ENCODE measurements at places on chromosomes 1 and 21.

GRCh38 chr1:48652334-48652733, 124.4 kb downstream of the BEND5 start:
- no peak for DNase-seq

DNA sequence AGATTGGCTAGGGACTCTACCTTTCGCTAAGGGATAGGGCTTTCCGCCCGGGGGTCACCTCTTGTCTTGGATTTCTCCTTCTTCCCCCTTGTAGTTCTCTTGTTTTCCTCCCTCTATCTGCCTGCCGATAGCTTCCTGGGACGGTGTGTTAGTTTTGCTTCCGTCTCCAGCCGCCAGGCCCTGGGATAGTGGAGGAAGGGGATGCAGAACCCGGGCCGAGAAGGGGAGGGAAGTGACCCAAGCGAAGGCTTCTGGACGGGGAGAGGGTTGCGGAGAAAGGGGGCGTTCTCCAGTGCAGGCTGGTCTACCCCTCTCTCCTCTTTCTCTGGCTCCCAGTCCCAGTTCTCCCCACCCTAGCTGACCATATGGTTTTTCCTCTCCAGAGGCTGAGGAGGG, 871 bp downstream of the TUFT1 start:
- no peak for DNase-seq

GRCh38 chr1:158020259-158020885, 26.9 kb downstream of the KIRREL1 start:
- no peak for DNase-seq

DNA sequence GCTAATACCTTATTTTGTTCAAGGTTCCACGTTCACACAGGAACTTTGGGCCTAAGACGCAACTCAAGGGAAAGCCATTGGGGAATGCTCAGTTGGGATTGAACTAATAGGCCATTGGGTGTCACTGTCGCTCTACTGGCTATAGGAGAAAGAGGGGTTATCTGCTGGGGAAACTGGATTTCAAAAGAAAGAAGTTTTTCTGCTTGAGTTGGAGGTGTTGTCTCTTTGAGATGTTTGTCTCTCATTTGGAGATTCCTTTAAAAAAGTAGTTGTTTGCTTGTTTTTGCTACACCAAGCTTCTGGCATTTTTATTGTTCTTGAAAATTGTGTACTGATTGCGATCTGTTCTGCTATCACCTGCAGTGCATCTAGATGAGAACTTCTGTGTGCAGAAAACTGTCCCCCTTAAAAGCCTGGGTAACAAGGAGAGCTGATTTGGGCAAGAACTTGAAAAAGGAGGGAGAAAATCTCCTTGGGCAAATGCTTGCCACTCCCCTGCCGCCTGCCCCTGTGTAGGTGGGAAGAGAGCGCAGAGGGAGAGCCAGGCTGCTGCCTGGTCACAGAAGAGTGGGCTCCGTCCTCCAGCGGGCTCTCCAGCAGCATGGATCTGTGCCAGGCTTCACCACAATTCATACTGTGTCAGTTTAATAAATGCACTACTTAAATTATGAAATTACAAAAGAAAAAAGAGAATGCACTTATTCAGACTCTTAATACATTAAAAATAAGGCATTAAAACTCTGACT, 39.9 kb downstream of the PEX14 start:
- no peak for DNase-seq

GRCh38 chr1:192941722-192942411, 117.3 kb downstream of the UCHL5 start:
- DNase-seq: no peak

- no peak for DNase-seq
Observed at GRCh38 chr21:14487490-14488432, 58.4 kb downstream of the SAMSN1 start.

DNA sequence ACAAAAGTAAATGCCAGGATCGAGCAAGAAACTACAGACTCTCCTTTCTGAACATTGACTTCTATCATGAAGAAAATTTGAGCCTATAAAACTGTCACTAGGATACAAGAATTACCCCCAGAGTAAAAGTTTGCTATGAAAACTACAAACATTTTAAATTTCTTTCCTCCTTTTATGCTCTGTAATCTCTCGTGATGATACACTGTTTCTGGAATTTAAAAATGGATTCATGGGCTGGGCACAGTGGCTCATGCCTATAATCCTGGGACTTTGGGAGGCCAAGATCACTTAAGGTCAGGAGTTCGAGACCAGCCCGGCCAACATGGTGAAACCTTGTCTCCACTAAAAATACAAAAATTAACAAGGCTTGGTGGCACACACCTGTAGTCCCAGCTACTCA, 181.3 kb downstream of the ZNF281 start:
- no peak for DNase-seq

DNA sequence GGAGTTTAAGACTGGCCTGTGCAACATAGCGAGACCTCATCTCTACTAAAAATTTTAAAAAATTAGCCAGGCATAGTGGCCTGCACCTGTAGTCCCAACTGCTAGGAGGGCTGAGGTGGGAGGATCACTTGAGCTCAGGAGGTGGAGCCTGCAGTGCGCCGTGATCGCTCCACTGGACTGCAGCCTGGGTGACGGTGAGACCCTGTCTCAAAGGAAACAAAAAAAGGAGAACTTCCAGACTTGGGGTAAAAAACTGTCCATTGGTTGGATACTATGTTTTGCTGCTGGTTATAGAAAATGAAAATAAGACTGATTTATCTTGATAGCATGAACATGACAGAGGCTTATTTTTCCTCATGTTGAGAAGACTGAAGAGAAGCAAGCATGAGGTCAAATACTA, 79.4 kb downstream of the WDR4 start:
- DNase-seq: no peak

DNA sequence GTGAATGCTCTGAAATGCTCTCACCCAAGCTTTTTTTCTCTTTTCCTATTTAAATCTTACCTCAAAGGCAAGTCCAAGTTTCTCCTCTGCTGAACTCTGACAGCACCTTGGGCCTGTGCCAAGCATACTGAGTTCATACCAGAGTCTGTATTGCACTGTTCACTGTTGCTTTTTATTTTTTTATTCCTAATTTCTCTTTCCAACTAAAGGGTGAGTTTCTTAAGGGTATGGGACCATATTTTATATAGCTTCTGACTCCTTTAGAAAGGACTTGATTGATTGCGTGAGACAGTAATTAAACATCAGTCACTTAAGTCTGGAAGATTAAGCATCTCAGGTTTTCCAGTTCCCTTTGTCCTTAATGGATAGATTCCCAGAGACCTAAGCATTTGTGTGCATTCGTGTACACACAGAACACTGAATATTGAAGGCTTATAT, 69.9 kb downstream of the CACHD1 start:
- no peak for DNase-seq

DNA sequence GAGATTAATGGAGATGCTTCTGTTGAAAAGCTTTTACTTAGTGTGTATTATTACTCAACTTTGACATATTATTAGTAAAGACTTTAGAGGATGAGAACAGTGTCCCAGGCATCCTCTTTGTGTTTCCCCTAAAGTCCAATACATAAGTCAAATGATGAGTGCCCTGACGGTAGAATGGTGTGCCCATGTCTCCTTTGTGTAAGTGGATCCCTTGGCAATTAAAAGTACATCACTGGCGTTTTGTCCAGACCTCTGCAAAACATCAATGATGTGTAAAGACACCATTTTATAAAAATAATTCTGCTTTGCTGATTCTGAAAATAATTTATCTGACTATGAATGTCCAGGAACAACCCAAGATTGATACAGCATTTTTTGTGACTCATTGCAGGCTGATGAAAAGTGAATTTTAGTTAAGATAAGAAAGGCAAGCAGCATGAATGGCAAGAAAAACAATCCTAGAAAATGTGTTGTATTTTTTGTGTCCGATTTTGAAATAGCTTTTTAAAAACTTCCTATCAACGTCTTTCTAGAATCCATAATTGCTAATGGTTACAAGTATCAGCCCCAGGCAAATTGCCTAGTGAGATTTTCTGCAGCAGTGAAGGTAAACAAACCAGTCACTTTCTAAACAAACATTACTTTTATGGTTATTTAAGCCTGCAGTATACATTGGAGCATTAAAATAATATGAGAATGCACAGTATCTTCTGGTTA, 251.5 kb downstream of the PTPRC start:
- DNase-seq: no peak

- no peak for DNase-seq
Observed at GRCh38 chr1:29388170-29388569, 151.8 kb downstream of the PTPRU start.

DNA sequence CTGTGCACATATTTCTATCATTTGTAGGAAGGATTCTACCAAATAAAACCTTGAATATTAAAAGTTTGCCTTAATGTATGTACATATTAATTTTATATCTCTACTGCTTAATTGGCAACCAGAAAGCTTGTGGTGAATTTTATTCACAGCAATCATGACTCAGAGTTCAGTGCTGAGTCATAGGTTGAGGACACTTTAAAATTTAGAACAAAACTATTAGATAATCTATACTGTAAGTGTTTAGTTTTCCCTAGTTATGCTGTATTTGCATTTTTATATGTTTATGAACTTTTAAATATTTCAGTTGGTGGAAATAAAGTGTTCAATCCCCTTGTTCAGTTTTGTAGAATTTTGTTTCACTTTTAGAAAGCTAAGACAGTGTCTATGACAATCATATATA, 841.5 kb downstream of the KCNT2 start:
- DNase-seq: no peak

DNA sequence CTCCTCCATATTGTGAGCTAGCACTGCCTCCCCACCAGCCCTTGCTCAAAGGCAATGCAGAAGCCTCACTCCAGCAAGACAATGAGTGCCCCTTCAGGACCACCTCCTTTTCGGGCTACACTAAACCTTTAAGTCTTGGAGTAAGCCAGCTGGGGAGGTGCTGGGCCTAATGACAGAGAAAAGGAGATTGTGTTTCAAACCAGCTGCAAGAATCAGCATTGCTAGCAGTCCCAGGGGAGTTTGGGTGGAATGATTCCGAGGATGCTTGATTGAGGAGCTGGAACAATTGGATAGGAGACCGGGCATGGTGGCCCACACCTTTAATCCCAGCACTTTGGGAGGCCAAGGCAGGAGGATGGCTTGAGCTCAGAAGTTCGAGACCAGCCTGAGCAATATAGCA, 54.1 kb upstream of the GPR37L1 start:
- DNase-seq: no peak

DNA sequence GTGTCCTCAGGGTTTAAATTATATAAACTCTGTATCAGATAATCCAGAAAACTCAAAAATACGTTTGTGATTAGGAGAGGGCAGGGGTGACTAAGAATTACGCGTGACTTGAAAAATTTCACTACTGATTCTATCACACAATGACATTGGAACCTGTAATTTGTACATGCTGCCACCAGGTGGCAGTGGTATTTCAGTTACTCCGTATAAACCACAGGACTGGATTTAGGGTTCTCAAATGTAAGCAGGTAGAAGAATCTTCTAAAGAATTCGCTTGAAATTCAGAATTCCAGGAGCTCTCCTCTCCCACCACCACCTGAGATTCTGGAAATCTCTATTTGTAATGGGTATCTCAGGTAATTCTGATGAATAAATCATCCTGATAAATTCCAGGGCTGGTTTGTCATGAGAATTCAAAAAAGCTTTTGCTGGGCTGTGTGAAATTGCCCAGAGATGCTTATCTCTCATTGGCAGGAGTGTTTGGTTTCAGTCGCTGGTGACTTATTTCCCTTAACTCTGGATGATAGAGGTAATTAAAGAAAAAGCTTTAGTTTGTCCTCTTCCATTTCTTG, 1.7 kb upstream of the KRTAP7-1 start:
- DNase-seq: no peak

DNA sequence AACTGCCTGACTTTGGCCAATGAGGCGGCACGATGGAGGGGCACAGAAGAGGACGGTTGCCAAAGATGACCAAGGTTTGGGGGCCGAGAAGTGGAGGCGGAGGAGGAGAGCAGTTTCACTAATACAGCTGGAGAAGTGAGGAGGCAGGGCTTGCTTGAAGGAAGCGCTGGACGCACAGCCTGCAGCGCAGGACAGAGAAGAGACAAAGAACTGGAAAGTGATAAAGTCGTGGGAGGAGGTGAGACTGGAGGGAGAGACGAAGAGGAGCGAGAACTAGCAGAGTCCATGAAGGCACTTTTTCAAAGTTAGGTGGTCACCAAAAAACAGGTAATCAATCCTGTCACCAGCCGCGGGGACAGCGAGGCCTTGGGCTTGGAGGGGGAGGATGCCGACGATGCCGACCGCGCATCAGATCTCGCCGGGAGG, 771 bp downstream of the PACC1 start:
- DNase-seq: no peak

DNA sequence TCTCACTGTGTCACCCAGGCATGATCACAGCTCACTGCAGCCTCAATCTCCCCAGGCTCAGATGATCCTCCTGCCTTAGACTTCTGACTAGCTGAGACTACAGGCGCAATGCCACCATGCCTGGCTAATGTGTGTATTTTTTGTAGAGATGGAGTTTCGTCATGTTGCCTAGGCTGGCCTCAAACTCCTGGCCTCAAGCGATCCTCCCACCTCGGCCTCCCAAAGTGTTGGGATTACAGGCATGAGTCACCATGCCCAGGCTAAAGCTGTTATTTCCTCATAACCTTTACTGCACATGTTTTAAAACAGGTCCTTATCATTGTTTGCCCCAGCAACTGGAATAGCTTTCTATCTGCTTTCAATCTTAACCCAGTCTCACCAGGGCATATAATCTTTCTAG, 2.9 kb downstream of the SARS1 start:
- no peak for DNase-seq

DNA sequence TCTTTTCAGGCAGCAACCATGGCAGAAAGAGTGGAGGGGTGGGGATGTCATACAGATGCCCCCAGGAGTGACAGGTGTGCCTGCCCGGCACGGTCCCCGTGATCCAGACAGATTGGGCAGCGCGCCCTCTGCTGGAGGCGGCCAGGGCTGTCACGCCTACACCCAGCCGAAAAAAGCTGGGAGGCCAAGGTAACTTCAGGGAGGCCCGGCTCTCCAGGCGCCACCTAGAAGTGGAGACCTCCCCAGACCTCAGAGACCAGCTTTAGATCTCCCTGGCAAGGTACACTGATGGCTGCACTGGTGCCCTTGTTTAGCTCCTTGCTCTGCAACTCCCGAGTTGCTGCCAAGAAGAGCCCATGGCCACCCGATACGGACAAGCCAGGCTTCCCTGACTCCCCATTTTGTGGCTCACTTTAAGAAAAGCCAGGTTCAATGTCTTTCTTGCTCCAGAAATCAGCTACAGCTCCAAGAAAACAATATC, 6.6 kb downstream of the GOLT1A start:
- DNase-seq: peak; percentile 23

GRCh38 chr1:231583376-231583775, 43.2 kb upstream of the DISC1 start:
- DNase-seq: no peak

- DNase-seq: no peak
Observed at GRCh38 chr1:104406728-104407127, 657.0 kb downstream of the AMY1C start.

DNA sequence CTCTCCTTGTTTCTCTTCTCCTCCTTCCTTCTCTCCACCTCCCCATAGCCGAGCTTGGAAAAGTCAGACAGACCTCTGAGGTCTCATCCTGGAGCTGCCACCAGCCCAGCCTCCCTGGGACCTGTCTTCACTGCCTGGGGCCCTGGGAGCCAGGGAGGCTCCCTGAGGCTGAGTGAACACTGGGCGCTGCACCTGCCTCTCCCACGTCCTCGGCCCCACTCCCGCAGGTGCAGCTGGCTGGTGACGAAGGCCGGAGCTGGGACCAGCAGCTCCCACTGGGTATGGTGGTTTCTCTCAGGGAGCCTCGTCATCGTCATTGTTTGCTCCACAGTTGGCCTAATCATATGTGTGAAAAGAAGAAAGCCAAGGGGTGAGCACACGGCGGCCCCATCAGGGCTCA, 5.3 kb downstream of the TNFRSF14 start:
- no peak for DNase-seq

- DNase-seq: no peak
Observed at GRCh38 chr1:180923021-180923841, 10.5 kb downstream of the KIAA1614 start.

Measured in NCI-H774 (cell line).